ENCODE measurements at places on chromosomes 1 and 21.

DNA sequence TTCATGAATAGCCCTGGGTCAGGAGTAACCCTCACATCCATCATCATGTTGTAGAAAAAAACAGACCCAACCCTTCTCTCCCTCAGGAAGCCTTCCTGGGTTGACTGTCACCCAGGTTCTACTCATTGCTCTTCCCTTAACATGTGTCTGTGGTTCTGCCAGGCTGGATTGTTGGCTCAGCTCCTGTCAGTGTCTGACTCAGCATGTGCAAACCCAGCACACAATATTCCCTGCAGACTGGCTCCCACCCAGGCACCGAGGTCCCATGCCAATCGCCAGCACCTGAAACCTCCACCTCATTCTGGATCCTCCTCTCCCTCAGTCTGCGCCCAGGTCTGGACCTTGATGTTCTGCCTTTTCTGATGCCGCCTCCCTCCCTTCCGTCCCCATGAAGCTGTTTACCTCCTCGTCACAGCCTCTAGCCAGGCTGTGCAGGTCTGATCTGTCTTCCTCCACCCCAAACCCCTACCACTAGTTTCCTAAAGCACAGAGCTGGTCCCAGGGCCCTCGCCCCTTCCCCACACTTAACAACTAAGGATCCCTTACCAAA, 4.3 kb upstream of the S100A8 start:
- H3K4me3 ChIP-seq = no peak overlapping the region
- DNase-seq = no peak
- no peak overlapping the region for H3K27ac ChIP-seq
- H3K27me3 ChIP-seq = peaks cover 83% of the 10 kb centered on the region
- H3K4me1 ChIP-seq = no peaks in the 10 kb centered on the region

DNA sequence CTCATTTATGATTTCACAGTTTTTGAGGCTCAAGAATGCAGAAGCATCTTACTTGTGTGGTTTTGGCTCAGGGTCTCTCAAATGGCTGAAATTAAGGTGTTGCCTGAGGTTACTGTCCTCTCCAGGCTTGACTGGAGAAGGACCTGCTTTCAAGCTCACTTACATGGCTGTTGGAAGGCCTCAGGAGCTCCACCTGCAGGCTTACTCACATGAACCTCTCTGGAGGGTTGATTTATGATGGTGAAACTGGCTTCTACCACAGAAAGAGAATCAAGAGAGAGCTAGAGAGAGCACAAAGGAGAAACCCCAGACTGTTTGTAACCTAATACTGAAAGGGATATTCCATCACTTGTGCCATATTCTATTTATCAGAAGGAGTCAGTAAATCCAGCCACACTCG, 6.2 kb upstream of the KCNK2 start:
- no peaks in the 10 kb centered on the region for H3K4me1 ChIP-seq
- H3K27ac ChIP-seq = no peak overlapping the region
- peaks cover 3% of the 10 kb centered on the region for H3K36me3 ChIP-seq
- DNase-seq = no peak
- no peak overlapping the region for H3K4me3 ChIP-seq

DNA sequence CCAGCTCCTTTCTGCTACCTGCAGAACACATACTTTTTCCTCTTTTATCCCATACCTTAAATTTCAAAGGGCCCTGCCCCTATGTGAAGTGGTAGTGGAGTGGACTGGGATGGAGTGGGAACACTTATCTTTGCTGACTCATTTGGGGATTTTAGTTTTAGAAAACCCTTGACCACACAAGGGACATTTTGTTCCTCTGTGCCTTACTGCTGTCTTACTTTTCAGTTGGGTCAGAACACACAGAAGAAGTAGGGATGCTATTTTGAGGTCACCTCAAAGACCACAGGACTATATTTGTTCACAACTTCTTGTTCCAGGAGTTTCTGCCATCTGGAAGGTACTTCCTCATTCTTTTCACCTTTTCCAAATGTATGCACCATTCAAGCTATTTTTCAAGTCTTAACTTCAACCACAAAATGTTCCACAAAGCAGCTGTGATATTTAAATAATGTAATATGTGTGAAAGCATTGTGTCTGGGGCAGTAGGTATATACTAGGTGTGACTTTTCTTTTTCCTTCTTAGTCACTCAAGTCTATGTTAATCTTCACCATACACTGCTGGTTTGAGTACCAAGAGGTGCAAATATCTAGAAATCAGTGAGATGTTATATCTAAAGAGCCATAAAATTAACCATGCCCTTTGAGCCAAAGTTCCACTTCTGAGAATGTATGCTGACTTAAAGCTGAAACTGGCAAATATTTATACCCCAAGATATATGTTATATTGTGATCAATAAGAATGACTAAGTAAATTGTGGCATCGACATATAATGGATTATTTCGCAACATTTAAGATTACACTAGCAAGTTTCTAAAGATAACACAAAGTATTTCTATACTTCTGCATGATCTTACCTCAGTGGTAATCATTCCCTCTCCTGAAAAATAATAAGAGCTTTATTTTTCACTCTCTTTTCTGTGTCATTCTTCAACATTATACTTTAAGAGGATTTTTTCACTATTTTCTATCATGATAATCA, 308.5 kb downstream of the MRPL39 start:
- H3K27ac ChIP-seq = no peak overlapping the region
- H3K36me3 ChIP-seq = no peaks in the 10 kb centered on the region
- peaks cover 14% of the 10 kb centered on the region for H3K4me1 ChIP-seq
- no peaks in the 10 kb centered on the region for H3K27me3 ChIP-seq
- H3K4me3 ChIP-seq = no peak overlapping the region

- H3K36me3 ChIP-seq = peaks cover 17% of the 10 kb centered on the region
- no peak for DNase-seq
- peaks cover 6% of the 10 kb centered on the region for H3K4me1 ChIP-seq
- no peak overlapping the region for H3K27ac ChIP-seq
- H3K4me3 ChIP-seq = no peak overlapping the region
Measured at GRCh38 chr1:108601708-108602410, 42.0 kb downstream of the EEIG2 start.

DNA sequence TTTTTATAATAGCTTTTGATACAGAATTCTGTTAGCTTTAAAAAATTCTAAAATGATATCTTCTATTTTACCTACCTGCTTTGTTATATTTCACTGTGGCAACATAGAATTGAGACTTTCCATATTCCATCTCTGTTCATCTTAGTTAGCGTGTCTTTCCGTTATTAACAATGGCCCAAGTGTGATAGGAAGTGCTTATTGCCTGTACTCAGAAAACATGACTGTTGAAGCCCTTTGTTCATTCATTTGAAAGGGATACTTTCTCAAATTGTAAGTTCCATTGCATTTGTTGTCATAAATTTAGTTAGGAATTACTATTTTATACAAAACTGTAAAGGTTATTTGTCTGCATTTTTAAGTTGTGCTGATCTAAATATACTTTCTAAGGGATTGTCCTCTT, 73.1 kb downstream of the LAMC1 start:
- H3K27me3 ChIP-seq = peaks cover 21% of the 10 kb centered on the region
- no peaks in the 10 kb centered on the region for H3K36me3 ChIP-seq
- H3K4me3 ChIP-seq = no peak overlapping the region
- DNase-seq = no peak
- no peak overlapping the region for H3K27ac ChIP-seq
- no peaks in the 10 kb centered on the region for H3K4me1 ChIP-seq
